Left cardiac atrium (tissue), 4 donors: ENCODE measurements at places on chromosomes 5 and 9. TPM values are rescaled to one million over a fixed set of nuclear protein-coding genes. Genes with fewer than 3 reads are reported as not detected.

The DRD1 gene
- 0.15 TPM for total RNA-seq

- no peak for DNase-seq
Observed at GRCh38 chr9:761793-762560, 79.5 kb upstream of the DMRT1 start.

The CNTFR gene
- 21.3 TPM for total RNA-seq

- DNase-seq = no peak
Observed at GRCh38 chr9:87435189-87435880, 62.3 kb upstream of the DAPK1 start.

The C9orf50 gene
- total RNA-seq = not detected

DNA sequence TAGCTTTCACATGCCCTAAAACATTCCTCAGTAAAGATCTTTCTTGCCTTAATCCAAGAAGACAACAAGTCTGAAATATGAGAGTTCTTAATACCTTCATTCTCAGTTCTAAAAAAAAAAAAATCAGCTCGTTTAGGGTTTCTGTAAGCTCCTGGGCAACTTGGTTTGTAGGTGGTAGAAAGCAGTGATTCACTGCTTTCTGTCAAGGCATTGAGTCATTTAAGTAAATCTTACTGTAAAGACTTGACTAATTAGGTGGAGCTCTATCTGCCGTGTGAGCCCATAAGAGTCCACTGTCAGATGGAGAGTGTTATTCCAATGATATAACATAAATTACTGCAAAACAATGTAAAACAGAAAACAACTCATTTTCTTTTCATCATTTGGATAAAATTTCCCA is 56.1 kb upstream of the MAST4 start:
- no peak for DNase-seq

DNA sequence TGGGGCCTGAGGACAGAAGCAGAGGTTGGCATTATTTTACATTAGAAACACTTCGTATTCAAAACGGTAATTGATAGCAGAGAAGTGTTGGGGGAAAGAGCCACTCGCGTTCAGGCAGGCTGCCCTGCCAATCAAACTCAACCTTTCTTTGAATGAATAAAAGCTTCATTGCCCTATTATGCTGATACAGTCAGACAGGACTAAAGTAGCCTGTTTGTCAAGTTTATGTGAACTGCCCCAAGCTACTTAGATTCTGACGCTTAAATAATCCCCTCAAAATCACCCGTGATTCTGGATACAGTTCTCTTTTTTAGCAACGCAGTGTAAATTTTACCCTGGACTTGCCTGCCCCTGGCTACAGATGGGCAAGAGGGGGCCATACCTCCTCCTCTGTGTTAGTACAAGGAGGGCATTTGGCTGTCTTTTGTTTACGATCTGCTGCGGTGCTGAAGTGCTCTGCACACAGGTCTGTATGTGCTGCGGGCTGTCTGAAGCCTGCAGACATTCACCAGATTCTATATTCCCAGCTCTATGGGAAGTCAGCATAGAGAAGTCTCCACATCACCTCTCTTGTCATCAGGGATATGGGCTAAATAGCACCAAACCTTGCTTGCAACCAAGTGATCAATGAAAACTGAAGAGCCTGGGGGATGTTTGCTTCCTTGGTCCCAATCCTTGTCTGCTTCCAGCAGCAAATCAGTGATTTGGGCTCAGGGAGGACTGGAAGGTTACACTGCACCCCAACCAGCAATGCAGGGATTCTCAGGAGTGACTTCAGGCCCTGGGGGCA is 218.4 kb downstream of the EBF1 start:
- DNase-seq = no peak
